ENCODE measurements at places on chromosomes 13 and 19.

GRCh38 chr19:40256512-40256911 lies 28.6 kb downstream of the AKT2 start:
- no peak for DNase-seq

- no peak for DNase-seq
Observed at GRCh38 chr19:10816691-10817090, 19.3 kb downstream of the TMED1 start.

DNA sequence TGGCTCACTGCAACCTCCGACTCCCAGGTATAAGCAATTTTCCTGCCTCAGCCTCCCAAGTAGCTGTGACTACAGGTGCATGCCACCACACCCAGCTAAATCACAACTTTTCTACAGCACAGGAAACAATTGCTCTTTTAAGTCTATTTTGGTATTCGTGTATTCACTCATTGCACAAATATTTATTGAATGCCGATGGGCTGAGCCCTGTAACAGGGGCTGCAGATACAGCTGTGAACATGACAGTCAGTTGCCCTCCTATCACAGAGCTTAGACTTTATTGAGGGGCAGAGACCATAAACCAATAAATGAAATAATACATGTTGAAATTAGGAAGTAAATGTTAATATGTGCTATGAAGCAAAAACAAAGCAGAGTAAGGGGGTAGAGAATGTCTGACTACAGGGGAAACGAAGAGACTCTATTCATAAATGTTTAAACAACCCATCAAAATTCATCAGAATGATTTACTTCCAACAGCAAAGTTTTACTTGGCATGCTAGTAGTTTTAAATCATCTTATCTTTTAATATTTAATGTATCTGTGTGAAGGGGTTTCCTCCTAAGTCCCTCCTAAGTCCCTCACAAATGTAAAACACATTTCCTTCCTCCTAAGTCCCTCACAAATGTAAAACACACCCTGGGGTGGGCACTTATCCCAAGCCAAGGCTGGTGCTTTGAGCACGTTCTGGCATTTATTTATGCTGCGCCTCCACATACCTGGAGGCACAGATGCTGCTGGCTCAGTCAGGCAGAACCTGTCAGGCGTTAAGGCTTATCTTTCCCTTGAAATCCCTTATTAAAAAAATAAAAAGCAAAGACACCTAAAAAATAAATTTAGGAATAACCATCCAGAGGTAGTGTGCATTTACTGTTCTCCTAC lies 140.8 kb downstream of the MIPEP start:
- DNase-seq: no peak

DNA sequence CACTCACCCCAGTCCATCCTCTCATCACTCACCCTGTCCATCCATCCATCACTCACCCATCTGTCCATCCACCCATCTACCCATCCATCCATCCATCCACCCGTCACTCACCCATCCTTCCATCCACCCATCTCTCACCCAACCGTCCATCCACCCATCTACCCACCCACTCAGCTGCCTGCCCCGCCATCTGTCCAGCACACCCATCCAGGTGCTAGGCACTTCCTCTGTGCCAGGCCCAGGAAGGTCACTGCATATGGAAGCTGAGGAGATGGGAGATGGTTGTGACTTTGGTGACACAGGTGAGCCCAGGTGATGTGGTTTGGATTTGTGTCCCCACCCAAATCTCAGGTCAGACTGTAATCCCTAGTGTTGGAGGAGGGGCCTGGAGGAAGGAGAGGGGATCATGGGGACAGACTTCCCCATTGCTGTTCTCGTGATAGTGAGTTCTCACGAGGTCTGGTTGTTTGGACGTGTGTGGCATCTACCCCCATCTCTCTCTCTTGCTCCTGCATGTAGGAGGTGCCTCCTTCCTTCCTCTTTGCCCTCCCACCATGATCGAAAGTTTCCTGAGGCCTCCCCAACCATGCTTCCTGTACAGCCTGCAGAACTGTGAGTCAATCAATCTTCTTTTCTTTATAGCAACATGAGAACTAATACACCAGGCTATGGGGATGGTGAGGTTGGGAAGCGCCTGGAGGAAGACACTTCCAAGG lies 15.9 kb upstream of the C13orf46 start:
- no peak for DNase-seq

- no peak for DNase-seq
Observed at GRCh38 chr13:112733661-112734379, 44.0 kb downstream of the ATP11A start.
